ENCODE measurements at places on chromosomes 13 and 19.

DNA sequence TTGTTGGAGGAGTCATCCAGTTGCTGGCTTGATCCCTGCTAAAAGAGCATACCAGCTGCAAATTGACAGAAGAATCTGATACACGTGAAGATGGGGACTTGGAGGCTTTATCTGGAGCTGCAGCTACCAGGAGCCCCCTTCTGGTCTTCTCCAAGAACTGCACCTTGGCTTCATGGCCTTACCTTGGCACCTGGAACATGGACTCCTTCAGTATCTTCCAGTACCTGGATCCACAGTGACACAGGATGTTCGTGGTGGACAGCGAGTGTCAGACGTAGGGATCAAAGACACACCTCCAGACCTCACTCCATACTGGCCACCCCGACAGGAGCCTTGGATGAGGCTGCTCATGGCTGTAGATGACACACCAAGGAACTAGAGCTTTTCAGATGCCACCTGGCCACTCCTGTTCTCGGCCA lies 9.9 kb upstream of the ACSBG2 start:
- peak; percentile 67 for DNase-seq

DNA sequence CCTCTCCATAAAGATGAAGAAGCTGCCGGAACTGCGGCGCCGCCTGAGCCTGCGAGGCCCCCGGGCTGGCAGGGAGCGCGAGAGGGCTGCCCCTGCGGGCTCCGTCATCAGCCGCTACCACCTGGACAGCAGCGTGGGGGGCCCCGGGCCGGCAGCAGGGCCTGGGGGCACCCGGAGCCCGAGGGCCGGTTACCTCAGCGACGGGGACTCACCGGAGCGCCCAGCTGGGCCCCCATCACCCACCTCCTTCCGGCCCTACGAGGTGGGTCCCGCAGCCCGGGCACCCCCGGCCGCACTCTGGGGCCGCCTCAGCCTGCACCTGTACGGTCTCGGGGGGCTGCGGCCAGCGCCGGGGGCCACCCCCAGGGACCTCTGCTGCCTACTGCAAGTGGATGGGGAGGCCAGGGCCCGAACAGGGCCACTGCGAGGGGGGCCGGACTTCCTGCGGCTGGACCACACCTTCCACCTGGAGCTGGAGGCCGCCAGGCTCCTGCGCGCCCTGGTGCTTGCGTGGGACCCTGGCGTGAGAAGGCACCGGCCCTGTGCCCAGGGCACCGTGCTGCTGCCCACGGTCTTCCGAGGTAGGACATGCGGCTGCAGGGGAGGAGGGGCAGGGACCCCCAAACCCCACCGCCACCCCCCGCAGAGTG lies 2.7 kb downstream of the SYDE1 start:
- no peak for DNase-seq

- no peak for DNase-seq
Measured at GRCh38 chr13:44243198-44243857, 130.3 kb upstream of the SERP2 start.

GRCh38 chr13:71702253-71702652 lies 164.8 kb downstream of the DACH1 start:
- DNase-seq: no peak

DNA sequence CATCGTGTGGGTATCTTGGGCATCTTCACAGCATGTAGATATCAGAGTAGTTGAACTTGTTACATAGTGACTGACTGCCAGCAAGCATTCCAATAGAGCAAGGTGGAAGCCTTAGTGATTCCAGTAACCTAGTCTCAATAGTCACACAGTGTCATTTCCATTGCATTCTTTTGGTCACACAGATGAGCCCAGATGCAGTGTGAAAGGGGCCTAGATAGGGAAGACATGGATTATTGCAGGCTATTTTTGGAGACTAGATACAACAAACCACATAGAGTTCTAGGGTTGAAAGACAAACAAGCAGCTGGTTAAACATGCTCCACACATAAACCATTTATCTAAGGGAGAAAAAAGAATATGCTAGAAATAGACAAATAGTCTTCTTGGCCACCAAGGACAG lies 553.5 kb downstream of the DCT start:
- no peak for DNase-seq

DNA sequence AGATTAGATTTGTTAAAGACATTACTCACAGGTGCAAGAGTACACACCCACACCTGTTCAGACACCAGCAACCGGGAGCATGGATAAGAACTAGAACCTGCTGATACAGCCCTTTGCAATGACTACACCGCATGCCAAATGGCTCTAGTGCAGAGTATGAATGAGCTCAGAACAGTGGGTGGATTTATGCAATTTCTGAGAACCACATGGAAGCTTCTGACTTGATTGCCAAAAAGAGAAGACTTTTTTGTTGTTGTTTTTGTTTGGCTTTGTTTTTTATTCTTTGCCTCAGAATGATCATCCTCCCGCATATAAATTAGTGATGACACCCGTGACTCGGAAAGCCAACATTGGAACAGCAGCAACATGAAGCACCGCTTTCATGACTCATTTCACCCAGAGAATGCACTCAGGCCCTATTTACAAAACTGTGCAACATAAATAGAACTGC lies 77.4 kb upstream of the LRCH1 start:
- DNase-seq: no peak

DNA sequence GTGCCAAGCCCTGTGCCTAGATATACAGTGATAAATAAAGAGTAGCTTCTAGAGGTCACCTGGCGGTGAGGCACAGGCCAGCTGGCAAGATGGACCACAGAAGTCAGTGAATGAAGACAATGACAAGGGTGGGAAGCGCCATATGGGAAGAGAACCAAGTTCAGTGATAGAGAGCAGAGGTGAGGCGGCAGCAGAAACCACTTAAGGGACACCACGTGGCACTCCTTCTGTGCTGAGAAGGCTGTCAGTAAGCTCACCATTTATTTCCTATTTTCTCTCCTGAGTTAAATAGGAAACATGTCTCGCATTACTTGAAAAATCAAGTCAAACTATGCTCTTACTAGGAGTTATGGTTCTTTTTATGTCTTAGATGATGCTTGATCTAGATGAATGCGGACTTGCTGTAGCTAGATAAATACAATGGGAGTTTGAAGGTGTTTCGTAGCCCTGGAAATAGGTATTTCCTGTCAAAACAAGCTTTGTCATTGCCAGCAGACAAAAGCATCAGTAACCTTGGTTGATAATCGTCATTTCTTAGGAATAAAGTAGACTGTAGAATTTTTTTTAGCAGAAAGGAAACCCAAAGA lies 17.8 kb downstream of the ALOX5AP start:
- DNase-seq: no peak

- no peak for DNase-seq
Measured at GRCh38 chr13:85313761-85314503, 485.3 kb downstream of the SLITRK6 start.

GRCh38 chr19:3281026-3281425 lies 56.6 kb downstream of the CELF5 start:
- DNase-seq: no peak

- DNase-seq: no peak
Measured at GRCh38 chr13:108734676-108735075, 105.3 kb downstream of the MYO16 start.

DNA sequence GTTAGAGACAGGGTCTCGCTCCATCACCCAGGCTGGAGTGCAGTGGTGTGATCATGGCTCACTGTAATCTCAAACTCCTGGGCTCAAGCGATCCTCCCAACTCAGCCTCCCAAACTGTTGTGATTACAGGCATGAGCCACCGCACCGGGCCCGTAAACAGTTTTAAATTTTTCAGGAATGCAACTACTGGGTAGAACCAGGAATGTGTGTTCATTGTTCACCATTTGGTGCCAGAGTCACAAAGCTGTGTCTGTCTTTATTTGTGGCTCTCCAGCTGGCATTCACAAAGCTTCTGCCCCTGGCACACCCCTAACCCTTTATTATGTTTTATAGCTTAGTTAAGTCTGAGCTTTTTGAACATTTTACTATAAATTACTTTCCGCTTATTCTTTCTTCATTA lies 19.8 kb upstream of the ACP7 start:
- no peak for DNase-seq

GRCh38 chr19:31313291-31314030 lies 35.8 kb downstream of the TSHZ3 start:
- DNase-seq: no peak

- no peak for DNase-seq
Measured at GRCh38 chr19:48196933-48197665, 26.6 kb downstream of the ZSWIM9 start.

DNA sequence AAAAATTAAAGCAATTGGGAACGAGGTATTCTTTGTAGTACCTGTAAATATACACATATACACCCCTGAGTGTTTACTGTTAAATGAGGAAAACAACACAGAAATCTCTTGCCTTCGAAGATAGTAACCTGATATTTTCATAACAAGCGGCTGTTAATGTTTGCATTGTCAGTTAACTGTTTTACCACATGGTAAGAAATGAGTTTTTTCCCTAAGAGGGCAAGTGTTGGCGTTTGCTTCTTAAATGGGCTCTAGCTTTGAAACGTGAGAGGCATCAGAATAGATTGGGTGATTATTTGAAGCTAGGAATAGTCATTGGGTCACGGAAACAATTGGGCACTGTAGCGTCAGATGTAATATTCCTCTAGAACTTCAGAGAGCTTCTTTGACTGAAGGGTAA lies 22.0 kb upstream of the UPF3A start:
- no peak for DNase-seq

GRCh38 chr19:11639245-11639601 lies 41.9 kb downstream of the ZNF627 start:
- DNase-seq: no peak

DNA sequence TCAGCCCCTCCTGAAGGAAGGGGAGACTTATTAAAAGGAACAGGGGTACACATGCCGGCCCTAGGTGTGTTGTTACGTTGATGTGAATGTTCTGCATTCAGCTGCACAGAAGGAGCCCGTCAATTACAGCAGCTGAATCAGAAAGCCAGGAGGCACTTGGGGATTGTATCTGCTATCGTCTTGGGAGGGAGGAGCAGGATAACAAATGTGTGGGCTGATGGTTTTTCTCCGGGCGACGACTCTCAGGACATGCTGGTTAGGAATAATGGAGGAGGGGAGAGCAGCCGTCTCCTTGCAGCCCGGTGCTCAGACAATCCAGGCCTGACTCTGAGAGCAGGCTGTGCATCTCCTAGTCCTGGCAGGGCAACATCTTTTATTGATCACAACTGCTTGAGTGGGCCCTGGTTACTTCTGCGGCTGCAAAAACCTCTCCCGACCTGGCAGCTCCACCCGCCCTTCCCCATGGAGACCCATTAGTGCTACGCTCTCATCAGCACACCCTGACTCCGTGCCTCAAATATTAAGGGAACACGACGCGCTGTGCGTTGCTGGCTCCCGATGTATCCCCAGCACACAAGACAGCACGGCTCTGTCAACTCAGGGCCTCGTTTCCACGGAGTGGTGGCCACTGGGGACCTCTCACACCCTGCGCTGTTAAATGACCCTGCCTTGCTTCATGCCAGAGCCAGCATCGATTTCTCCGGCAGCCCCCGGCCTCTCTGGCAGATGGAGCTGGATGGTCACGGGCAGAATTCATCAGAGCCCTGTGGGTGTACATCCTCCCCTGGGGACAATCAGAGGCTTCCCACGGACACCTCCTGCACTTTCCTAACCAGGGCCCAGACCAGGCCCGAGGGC lies 25.3 kb downstream of the PEPD start:
- DNase-seq: no peak

- DNase-seq: no peak
Measured at GRCh38 chr13:75505327-75505726, 23.4 kb upstream of the TBC1D4 start.

Measured in activated naive CD4-positive, alpha-beta T cell treated with Interleukin-2 at 50 U/mL for 16 hours (primary cell).